Activated naive CD4-positive, alpha-beta T cell (primary cell): ENCODE measurements at places on chromosomes 11 and 22.

DNA sequence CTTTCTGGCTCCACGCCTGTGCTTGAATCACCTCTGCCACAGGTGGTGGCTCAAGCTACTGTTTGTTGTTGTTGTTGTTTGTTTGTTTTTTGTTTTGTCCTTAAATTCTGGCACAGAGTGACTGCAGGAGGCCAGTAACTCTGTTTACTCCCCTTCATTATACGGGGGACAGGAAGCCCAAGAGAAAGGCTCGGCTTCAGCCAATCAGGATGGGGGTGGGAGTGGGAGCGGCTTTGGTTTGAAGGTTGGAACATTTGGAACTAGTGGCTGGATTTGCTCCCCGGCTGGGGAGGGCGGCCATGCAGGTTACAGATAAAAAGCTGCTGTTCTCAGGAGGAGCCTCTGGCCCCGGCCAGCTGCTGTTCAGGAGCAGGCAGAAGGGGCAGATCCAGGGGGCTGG, 19.7 kb upstream of the CABP2 start:
- no peak for DNase-seq

- no peak for DNase-seq
These were observed 11.8 kb downstream of the CDC42BPG start for GRCh38 chr11:64832467-64833197.

GRCh38 chr11:61541598-61541997, 33.0 kb downstream of the LRRC10B start:
- DNase-seq = no peak

DNA sequence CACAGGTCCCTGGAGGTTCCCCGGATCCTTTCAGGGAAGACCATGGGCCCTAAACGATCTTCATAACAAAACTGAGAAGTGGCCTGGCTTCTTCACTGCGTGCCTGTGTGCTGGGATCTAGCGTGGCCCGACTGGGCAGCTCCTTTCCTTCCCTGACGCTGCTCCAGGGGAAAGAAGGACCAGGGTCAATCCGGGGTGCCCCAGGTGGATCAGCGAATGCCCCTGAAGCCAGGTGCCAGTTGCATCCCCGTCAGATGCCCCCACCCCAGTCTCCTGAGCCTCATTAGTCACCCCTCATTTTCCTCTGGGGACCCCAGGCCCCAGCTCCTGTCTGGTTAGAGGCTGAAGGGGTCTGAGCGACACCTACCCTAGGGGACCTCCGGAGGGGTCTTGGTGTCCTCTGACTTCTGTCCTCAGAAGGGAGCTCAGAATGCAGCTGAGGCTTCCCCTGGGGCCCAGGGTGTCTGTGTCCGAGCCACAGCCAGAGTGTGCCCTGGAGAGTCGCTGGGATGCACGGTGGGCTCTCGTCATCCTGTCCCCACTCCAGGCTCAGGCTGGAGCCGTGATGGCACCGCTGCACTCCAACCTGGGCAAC, 18.7 kb upstream of the MUC6 start:
- no peak for DNase-seq

DNA sequence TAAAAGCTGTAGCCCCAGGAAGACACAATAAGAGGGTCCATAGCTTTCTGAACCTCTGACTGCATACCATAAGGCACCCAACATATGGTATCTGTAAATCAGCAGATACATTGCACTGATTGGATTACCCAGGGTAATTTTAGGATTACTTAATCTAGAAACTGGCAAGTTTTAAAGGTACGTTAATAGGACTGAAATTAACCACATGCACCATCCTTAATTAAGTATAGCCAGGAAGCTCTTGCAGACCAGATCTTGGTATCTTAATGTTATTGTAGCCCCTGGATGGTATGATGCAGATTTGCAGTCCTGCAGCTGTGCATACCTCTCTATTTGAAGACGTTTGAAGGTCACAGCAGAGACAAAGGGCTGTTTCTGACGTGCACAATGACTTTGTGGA, 72.8 kb downstream of the ARHGAP42 start:
- no peak for DNase-seq
